ENCODE measurements at places on chromosomes 1 and 21. TPM values are rescaled to one million over a fixed set of nuclear protein-coding genes. Genes with fewer than 3 reads are reported as not detected.

RIIAD1 gene
- polyA plus RNA-seq: 3.4 TPM

NUAK2 gene
- 0.41 TPM for polyA plus RNA-seq

LRRC7 gene
- polyA plus RNA-seq: 12.3 TPM

LAMTOR5 gene
- polyA plus RNA-seq: 129 TPM

RIPPLY3 gene
- polyA plus RNA-seq: 0.17 TPM

ALX3 gene
- polyA plus RNA-seq: not detected

OR2G6 gene
- not detected for polyA plus RNA-seq

TNFRSF14 gene
- 11.7 TPM for polyA plus RNA-seq

CLCA1 gene
- not detected for polyA plus RNA-seq

TRIM67 gene
- polyA plus RNA-seq: 0.13 TPM

DCDC2B gene
- polyA plus RNA-seq: 0.69 TPM

LENEP gene
- polyA plus RNA-seq: not detected

CD34 gene
- polyA plus RNA-seq: 130 TPM

PDE4B gene
- 16.3 TPM for polyA plus RNA-seq

TTC22 gene
- polyA plus RNA-seq: 0.11 TPM

LEPROT gene
- polyA plus RNA-seq: 45.1 TPM

LAX1 gene
- 0.07 TPM for polyA plus RNA-seq

CHRNB2 gene
- polyA plus RNA-seq: 0.22 TPM

SMYD3 gene
- polyA plus RNA-seq: 10.8 TPM

BRDT gene
- polyA plus RNA-seq: not detected

FMO1 gene
- polyA plus RNA-seq: 7.5 TPM

FCRL1 gene
- 0.37 TPM for polyA plus RNA-seq

ADAMTS1 gene
- 15.2 TPM for polyA plus RNA-seq

TCEA3 gene
- 227 TPM for polyA plus RNA-seq
